ENCODE measurements at places on chromosomes 16 and 17.

DNA sequence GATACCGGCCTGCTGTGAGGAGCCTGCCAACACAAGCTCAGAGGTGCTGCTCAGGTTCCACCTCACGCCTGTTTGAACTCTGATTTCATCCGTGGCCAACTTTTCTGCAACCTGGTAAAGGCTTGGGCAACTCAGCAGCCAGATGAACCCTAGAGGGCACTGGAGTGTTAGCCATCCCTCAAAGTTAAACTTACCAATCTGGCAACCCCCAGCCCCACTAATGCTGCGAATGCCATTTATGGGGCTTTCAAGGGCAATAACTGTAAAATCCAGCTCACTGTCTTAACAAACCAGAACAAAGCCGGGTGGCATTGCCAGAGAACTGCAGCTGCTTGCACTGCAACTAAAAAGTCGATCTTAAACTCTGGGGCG, 105.5 kb downstream of the AXIN2 start:
- DNase-seq, result peak; percentile 13

DNA sequence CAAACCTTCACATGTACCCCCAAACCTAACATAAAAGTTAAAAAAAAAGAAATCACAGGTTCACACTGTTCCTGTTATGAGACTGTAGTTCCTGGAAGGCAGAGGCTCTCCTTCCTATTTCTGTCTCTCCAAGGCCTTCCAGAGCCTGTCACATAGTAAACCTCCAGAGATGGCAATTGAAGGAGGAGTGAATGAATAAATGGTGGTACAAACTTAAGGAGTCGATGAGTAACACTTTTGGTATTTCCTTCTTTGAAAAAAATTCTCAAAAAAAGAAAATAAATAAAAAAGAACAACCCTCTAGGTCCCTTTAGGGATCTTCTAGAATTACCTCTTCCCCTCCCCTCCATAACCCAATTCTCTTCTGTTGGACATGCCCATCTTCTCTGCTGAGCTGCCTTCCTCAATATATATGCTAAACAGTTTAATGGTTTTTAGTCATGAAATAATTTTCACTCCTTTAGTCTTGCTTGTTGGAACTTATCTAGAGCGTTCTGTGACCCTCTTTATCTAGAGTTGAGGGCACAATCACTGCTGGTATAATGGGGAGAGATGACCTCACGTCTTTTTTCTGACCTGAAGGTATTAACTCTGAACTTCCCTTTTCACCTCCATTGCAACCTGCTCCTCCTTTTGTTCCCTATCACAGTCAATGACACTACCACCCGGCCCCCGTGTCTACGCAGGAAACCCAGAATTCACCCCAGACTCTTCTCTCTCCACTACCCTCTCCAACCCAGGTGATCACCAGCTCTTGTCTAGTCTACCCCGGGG, 1.7 kb upstream of the TAF15 start:
- DNase-seq, result peak; percentile 80

DNA sequence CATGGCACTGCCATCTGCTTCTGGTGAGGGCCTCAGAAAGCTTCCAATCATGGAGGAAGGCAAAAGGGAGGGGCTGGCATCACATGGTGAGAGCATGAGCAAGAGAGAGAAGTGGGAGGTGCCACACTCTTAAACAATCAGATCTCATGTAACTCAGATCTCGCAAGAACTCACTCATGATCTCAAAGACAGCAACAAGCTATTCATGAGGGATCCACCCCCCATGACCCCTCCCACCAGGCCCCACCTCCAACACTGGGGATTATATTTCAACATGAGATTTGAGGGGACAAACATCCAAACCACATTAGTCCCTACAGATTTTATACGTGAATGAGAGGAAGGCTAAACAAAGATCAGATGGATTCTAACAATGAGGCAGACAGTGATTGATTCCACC, 8.9 kb upstream of the TMEM132E start:
- no peak for DNase-seq

GRCh38 chr17:20094777-20095176, 85.6 kb downstream of the SPECC1 start:
- DNase-seq, result no peak

DNA sequence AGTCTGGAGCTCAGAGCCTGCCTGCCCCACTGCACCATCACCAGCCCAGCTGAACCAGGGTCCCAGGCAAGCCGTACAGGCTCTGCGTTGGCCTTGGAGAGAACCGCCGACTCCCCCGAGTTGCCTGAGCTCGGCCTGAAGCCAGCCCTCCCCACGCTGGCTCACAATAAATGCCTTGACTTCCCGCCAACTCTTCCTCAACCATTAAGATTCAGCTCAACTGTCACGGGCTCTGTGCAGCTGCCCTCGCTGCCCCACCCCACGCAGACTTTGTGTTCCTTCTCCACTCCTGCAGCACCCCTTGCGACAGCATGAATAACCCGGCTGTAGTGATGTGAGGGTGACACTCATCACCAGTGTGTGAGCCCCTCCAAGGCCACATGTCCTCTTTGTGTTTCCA, 4.8 kb upstream of the QPRT start:
- peak; percentile 46 for DNase-seq
